Activated naive CD8-positive, alpha-beta T cell treated with anti-CD3 and anti-CD28 coated beads, Interleukin-2, amount 10 ng/mL, durations not matched to agents 7 days and 5 days (primary cell): ENCODE measurements at places on chromosomes 13 and 19.

DNA sequence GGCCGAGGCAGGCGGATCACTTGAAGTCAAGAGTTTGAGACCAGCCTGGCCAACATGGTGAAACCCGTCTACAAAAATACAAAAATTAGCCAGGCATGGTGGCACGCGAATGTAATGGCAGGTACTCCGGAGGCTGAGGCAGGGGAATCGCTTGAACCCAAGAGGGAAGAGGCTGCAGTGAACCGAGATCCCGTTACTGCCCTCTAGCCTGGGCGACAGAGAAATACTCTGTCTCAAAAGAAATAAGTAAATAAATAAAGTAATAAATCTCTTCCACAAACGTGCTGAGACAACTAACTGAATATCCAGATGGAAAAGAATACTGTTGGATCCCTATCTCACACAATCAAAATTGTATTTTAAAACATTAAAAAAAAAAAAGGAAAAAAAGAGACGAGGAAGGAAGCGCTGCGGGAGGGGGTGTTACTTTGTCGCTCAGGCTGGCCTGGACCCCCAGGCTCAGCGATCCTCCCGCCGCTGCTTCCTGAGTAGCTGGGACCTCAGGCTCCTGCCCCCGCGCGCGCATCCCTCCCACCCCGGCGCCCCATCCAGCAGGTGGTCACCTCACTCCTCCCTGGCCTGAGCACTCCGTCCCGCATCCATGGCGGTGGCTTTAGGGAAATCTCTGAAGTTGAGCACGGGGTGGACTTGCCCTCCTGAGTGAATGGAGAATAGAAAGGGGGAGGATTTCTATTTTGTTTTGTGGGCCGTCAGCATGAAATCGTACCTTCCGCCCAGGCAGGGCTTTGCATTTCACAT is 628 bp upstream of the ZNF813 start:
- no peak for DNase-seq

DNA sequence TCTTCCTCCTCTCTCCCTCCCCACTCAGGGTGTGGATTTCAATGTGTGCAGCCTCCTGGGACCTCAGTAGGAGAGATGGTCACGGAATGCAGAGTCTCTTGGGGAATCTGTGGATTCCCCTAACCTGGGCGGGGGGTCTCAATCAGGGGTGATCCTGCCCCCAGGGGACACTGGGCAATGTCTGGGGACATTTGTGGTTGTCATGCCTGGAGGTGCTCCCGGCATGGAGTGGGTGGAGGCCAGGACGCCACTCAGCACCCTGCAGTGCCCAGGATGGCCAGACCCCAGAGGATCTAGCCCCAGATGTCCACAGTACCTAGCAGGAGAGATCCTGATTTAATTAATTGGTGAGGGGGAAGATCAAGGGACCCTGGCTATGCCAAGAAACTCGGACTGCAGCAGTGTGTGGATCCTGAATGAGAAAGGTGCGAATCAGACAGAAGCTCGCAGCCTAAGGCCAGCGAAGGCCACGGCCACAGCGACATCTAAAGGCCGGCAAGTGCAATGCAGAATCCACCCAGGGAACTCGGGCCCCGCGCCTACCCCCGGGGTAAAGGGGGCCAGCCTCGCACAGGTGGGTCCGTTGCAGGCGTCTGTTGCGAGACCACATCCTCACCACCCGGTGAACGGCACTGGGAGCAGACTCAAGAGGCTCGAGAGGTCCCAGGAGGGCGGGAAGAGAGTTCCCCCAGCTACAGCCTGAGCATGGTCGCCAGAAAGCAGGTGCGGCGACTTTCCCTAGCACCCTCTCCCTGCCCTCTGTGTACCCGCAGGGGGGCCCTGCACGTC is 88.8 kb downstream of the GNG7 start:
- DNase-seq = peak; percentile 79

DNA sequence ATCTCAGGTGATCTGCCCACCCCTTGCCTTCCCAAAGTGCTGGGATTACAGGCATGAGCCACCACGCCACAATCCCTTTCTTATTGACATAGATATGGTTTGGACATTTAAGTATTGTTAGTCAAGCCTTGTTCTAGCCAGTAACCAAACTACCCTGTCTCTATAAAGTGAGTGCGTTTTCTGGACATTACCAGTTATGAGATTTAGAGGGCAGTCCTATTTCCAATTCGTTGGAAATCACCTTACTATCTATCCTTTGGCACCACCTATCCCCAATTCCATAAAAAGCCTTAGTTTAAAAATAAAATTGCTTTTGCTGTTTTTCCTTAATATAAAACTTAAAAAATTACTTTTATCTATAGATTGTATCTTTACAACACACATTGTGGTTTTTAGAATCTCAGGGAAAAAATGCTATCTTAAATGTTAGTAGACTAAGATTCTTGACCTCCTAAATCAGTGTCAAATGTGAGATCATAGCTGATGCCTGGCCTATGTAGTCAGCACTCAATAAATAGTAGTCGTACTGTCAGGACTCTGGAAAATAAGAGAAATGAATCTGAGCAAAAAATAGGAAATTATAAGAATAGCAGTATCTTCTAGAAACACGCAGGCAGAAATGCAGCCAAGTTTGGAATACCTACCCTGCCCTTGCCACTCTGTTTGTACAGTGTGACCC is 57.0 kb downstream of the NUFIP1 start:
- DNase-seq = no peak

DNA sequence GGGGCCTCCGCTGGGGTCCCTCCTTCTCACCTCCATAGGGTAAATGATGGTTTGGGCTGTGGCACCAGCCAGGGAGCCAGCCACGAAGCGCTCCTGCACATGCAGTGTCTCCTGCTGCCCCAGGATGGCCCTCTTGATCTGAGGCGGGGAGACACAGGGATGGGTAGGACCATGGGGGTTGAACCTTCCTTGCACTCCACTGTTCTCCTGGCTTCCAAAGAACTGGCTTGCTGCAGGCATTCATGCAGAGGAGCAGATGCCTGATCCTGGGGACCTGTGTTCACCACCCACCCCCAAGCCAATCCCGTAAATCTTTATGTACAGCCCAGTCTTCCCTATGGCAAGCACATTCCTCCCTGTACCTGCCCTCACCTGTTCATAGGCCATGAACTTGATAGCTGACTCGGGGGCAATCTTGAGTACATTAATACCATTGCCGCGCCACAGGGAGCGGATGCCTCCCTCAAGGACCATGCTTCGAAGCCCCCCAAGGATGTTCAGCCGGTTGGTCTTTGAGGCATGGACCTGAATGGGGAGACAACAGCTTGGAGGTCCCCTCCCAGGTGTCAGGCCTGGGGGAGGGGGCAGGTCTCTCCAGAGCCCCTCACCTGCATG is 5.5 kb downstream of the SLC25A23 start:
- DNase-seq = no peak

- DNase-seq = peak; percentile 74
Observed at GRCh38 chr13:99215184-99215830, 14.7 kb downstream of the UBAC2 start.

- DNase-seq = no peak
Observed at GRCh38 chr19:43229315-43229714, 23.9 kb upstream of the PSG4 start.

GRCh38 chr13:98364647-98365046 is 187.6 kb upstream of the RNF113B start:
- DNase-seq = no peak

DNA sequence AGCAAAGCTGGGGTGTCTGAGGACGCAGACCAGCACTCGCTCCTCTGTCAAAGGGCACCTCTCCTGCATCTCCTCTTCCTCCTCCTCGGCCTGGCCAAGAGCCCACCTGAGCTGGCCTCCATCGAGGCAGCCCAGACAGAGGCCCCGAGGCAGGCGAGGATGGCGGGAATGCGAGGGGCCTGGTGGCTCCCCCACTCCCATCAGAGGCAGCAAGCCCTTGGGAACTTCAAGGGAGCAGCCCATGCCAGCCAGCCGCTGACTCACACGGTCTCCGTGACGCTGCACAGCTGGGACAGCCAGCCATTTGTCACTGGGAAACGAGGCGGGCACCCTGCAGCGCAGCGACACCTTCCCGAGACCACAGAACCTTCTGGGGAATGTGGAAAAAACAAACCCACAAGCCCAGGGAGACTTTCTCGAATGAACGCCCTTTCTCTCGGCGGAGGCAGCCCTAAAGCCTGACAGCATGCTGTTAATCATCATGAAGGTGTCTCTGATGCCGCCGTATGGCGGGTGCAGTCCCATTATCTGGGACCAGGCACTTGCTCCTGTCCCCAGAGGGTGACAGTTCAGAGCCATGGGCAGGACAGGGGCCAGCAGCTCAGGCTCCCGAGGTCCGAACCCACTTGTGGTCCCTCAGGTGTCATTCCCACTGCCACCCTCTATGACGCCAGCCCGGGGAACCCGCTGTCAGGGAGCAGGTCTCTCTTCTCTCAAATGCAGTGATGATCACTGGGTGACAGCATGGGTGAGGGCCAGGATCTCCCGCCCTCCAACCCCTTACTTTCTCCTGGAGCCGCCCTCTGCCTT is 53.0 kb downstream of the PEPD start:
- DNase-seq = no peak

- DNase-seq = no peak
Observed at GRCh38 chr13:33110386-33110712, 94.1 kb downstream of the KL start.

DNA sequence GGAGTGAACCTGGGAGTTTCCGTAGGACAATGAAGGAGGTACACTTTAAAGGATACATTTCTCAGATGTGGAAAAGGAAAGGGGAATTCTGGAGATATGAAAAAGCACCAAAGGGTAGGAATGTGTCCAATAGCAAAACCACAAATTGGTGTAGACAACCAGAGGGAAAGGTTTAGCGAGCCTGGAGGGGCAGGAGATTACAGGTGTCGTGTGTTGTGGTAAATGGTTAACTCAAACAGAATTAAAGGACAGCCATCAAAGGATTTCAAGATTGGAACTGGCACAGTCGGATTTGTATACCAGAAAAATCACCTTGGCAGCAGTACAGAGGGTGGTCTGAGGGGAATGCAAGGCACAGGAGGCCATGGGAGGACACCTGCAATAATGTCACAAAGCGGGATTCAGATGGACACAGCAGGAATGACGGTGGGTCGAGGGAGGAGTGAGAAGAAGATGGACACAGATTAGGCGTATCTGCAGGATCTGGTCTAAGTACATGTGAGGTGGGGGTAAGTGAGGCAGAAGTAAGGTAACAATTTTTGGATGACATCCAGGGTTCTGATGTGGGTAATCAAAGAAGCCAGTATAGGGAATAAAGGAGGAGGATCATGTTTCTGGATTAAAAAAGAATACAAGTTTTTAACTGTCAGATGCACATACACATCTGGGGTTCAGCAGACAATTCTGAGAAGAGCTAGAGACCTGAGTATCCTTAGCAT is 361.6 kb downstream of the KLF12 start:
- DNase-seq = no peak

DNA sequence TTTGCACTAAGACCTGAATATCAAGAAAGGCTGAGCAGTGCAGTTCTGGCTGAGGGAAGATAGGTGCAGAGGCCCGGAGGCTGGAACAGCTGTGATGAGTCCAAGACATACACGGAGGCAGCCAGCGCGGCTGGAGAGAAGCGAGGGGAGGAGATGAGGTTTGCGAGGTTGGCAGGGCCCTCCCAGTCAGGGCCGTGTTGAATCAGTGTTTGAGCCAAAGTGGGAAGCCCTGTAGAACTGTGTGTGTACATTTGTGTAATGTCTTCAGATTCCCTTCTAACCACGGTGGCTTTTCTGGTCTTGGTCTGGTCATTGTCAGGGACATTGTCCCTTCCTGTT is 34.9 kb downstream of the PAK4 start:
- DNase-seq = no peak

DNA sequence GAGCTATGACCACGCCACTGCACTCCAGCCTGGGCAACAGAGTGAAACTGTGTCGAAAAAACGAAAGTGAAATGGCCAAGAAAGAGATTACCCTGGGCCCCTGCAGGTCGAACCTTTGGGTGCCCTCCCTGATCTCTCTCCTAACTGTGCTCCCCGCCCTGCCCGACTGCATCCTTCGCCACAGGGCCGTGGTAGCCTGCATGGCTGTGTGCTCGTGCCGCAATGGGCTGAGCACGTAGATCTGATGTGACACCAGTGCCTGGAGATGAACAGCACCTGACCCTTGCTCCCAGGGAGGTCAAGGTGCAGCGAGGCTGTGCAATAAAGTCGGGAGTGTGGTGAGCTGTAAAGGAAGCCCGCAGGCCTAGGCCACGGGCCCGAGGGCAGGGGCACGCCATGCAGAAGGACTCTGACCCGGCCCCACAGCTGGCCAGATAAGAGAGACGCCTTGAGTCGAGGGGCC is 60.2 kb downstream of the PEX11G start:
- no peak for DNase-seq

DNA sequence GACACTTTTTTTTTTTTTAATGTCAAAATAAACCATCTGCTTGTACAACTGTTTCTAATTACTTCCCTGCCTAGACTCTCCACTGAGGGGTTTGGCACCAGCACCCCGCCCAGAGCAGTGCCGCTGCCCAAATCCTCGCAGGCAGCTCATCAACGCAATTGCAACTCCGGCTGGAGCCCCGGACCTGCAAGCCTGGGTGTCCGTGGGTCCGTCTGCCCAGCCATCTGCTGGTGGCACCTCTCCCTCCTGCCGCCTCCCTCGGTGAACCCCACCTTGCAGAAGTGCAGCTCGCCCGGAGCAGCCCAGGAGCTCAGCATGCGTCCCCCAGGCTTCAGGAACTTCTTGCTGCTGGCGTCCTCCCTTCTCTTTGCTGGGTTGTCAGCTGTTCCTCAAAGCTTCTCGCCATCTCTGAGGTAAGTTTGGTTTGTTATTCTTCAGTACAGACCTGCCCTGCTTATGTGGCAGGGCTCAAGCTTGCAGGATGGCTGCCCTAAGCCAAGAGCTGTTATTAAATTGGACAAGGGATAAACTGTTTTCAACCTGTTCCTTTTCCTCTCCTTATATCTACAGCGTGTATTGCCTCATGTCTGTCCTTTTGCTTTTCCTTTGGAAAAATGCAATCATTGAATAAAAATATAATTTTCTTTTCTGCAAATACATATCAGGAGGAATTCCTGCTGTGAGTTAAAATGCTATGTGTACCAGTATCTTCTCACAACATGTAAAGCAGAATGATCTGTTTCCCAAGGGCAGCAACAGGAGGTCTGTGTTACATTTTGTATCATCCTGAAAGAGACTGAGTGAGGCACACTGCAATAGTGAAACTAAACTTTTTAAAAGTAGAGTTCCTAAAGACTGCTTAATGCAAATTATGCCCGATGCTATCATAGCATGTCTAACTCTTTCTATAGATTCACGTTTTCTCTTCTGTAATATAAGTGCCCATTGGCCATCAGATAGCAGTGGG is at the start of gene ITGBL1:
Gene ITGBL1 (plus strand): TSS at position 157 of the 967 bp plus-strand sequence. CDS start 159 bp downstream, at position 316.
- no peak for DNase-seq

DNA sequence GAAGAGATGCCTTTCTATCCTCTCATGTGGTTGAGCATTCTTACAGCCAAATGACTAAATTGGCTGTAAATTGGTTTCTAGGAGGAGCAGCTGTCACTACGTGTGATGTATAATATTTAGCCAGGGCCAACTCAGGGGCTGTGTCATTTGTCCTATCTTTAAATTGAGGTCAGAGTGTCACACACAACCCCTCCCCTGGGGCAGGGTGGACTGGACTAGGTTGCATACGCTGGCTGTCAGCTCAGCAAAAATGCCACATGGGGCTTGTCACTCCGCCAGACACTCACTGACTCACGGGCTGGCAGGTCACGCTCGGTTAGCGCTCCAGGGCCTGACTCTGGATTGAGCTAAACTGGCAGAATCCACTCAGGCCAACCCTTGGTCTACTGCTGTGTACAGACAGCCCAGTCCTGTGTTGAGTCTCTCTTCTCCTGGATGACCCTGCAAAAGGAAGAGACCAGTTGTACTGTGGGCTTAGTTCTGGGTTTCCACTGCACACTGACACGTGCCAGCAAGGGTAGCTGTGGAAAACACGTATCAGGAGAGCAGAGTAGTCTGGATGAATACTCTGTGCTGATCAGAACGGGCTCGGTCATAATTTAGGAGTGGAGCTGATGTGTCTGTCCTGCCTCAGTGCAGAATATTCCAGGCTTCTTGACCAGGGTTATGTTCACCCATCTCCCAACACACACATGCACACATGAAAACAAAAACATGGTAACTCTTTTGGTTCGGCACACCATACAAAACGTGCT is 29.1 kb downstream of the SHISA2 start:
- DNase-seq = no peak
